Jurkat, Clone E6-1 (cell line): ENCODE measurements at places on chromosomes 12 and 14.

DNA sequence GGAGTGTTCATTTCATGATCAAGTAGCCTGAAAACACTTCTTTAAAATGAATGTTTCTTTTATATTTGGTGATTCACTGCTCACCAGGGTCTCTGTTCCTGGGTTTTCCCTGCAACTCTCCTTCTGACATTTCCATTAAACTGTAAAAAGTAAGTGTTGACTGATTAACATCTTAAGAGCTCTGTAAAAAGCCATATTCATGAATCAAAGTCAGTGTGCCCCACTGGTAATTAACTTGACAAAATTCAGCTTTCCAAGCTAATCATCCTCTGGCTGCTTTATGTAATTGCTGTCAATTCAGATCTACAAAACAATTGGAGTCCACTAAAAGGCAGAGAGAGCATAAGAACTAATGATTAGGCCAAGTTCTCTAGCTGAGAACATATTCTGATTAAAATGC lies 41.6 kb downstream of the CNTN1 start:
- no peak for DNase-seq

- peak; percentile 78 for DNase-seq
Measured at GRCh38 chr12:12736759-12737676, 19.9 kb downstream of the CDKN1B start.

DNA sequence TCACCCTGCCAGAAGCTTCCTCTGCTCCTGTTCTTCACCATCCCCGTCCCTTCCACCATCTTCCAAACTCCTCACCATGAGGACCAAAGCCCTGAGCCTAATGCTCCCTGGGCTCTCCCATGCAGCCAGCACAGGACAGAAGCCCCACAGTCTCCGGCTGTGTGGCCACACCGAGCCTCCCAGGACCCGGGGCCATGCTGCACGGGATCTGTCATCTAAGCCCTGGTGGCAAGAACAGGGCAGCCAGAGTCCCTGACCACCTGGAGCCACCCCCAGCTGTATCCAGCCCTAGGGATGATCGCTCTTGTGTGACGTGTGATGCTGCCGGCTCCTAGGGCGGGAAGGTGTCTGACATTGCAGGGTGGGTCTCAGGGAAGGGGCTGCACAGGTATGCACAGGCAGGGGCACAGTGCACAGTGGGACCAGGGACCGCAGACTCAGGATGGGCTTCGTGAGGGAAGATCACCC lies 8.1 kb downstream of the TMEM179 start:
- DNase-seq, result no peak

DNA sequence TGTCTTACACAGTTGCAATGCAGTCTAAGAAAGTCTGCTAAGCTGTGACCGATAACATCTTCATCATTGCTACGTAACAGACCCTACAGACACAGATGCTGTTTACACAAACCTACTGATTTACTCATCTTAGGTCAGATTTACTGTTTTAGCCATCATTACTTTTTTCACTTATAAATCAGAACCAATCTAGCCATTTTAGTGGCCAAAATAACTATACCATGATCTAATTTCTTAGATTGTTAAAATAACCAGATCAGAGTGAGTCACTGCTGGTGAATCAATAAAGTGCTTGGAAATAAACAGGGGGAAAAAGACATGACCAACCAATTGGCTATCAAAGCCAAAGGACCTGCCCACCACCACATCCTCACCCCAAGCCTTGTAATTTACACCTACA lies 57.0 kb upstream of the FOXN3 start:
- DNase-seq, result no peak

DNA sequence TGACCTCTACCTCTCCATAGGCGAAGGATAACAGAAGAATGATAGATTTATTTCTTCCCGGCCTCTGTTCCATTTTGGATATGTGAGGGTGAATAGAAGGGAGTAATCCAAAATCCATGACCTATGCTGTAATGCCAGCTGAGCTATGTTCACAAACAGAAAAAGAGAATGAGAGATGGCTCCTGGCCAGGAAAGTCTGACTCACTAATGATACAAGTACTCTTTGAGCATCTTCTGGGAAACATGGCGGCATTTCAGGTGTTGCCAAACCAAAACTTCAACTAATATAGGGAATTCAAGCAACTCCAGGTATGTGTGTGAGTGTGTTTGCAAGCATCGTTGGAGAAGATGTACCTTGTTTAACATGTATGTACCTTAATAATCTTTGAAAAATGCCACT lies 55.1 kb downstream of the MED13L start:
- no peak for DNase-seq

GRCh38 chr14:30251017-30251416 lies 307.9 kb upstream of the G2E3 start:
- no peak for DNase-seq

DNA sequence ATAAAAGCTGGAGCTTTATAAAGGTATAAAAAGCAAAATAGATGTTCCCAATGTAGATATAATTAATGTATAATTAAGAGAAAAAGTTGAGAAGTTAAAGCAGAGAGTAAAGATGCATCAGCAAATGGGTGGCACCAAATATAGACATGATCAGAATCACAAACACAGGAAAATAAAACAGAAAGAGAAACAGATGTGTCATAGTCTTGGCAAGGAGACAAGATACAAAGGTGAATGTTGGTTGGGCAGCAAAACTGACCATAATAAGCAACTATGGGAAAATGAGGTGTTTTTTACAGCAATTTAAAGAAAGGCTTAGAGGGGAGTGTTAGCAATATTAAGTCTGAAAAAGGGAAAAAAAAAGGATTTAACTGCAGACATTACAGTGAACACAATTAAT lies 135.4 kb upstream of the CLEC14A start:
- no peak for DNase-seq

DNA sequence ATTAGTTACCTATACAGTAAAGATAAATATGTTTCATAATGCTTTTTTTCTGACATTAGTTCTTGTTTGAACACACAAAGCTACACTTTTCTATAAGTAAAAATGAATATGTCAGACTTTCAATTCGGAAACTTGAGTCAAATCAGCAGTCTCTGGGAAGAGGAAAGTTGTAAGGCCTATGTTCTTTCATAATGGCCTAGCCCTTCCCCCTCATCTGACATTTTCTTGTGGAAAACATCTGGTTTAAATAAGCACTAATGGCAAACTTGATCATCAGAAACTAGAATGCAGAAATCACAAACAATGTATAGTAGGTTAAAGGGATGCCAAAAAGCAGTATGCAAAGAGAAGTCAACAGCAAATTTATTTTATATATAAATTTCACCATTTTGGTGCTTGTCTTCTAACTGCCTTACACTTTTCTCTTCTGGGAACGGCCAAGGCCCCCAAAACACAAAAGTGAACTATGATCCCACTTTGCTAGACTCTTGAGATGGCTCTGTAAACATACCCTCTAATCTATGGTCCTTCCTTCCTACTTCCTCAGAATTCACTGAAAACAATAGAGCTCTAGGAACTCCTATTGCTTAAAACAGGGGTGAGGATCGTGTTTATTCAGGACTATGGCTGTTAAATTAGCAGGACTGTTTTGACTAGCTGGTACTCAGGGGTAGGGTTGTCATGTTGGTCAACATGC lies 444.1 kb downstream of the RAD51B start:
- no peak for DNase-seq

- DNase-seq, result no peak
Measured at GRCh38 chr12:98870504-98870903, 225.4 kb downstream of the APAF1 start.

DNA sequence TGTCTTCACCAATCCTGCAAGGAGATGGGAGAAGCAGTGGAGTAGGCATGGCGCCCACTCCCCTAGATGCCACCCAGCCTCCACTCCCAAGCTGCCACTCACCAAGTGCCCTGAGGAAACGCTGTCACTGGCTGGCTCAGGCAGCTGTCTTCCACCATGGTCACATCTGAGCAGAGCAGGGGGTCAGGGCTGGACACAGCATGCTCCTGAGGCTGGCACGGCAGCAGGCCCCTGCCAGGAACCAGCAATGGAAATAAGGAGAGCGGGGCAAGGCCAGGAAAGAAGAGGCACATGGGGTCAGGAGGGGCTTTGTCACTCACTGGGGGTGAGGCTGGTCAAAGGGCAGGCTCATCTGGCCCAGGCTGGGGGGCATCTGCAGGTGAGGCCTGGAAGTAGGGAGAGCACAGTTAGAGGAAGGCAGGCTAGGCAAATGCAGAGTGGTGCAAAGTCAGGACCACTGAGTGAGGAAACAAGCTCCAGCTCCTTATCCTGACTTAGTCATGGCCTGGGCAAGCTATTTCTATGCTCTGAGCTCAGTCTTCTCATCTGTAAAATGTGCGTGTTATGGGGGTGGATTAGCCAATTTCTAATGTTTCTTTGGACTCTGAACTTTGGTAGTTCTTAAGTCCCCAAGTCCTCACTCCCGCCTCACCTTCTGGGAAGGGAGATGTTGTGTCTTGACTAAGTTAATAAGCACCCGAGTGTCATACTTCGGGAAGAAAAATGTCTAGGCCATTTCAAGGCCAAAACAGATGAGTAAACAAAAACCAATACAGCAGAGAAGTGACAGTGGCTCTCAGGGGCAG lies 8.0 kb downstream of the NAB2 start:
- no peak for DNase-seq

- peak; percentile 68 for DNase-seq
Measured at GRCh38 chr14:97994020-97994531, 1196.9 kb downstream of the VRK1 start.

DNA sequence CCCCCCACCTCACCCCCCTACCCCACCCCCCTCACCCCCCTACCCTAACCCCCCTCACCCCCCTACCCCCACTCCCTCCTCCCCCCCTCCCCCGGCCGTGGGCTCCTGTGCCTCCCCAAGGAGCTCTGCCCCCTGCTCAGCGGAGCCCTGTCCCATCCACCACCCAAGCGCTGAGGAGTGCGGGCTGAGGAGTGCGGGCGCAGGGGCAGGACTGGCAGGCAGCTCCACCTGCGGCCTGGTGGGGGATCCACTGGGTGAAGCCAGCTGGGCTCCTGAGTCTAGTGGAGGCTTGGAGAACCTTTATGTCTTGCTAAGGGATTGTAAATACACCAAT lies 2.3 kb upstream of the JPH4 start:
- no peak for DNase-seq

DNA sequence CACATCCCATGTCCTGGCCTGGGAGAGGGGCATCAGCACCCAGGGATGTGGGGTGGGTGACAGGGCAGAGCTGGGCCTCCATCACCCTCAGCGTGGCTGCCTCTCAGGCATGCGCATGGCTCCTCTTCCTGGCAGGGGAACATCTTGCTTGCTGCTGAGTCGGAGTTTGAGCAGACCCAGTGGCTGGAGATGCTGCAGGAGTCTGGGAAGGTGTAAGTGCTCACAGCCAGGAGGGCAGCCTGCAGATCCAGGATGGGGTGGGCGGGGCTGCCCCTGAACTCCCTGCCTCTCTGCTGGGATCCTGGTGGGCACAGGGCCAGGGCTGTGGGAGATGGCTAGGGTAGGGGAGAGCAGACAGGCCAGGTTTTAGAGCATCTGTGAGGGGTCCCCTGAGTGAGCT lies 16.2 kb downstream of the PLEKHD1 start:
- DNase-seq, result no peak

GRCh38 chr12:110906516-110906915 lies 13.9 kb downstream of the MYL2 start:
- DNase-seq, result no peak

GRCh38 chr14:37558740-37559139 lies 36.3 kb downstream of the FOXA1 start:
- no peak for DNase-seq

- no peak for DNase-seq
Measured at GRCh38 chr14:69034612-69035262, 55.6 kb upstream of the ACTN1 start.

DNA sequence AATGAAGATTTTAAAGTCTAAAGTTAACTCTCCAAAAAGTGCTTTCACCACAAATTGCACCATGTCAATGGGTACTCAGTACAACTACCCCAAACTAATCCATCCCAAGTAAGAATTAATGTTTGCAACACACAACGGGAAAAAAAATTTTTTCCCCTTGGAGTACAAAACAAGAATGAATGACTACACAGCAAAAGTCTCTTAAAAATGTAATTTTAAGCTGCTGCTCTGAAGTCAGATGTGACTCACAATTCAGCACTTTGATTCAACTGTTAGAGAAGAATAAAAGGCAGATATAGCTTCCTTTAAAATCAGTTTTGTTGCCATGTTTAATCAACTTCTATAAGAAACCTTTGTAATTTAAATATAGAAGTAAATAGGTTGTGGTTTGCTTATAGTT lies 42.5 kb upstream of the VPS33A start:
- no peak for DNase-seq

DNA sequence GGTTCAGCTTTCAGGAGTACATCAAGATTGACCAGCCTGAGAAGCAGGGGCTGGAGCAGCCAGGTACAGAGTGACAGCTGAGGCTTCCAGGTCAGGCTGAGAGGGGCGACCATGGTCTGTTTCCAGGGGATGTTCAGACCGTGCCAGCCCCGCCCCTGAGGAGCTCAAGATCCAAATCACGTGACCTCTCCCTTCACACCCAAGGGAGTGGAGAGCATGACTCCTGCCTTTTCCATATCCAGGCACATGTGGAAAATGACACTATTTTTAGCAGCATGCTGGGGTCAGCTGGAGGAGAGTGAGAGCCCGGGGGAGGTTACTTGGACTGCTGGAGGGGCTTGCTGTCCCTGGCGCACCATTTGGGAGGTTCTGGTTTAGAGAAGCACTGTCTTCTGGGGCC lies 92.7 kb downstream of the B4GALNT3 start:
- no peak for DNase-seq

GRCh38 chr14:51525739-51526138 lies 126.0 kb upstream of the FRMD6 start:
- no peak for DNase-seq

DNA sequence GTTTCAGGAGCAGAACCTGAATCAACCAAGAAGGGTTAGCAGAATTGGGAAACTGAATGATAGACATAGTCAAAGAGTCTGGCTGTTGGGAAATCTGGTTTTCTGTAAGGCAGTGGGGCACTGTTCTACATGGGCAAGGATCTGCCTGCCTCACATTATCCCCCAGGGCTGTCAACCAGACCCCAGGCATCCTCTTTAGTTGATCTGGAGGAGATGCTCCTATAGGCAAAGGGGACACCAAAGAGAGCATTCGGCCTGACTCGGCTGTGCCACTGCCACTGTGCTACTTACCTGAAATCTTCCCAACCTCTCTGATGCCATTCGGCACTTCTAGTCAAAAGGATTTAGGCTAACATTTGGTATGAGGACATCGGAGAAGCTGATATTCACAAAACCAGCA lies 4.1 kb downstream of the ISCU start:
- DNase-seq, result no peak

DNA sequence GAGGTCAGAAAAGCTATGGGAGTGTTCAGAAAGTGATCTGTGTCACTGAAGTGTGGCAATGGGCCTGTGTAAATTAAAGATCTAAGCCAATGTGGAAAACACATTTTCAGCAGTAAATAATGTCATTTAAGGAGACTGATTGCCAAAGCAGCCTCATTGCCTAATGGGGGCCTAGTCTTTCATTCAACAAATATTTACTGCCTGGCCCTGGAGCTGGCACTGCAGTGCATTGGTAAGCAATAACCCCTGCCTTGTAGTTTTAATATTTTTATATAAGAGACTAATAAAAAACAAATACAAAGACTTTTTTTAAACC lies 326.6 kb downstream of the BTG1 start:
- no peak for DNase-seq

GRCh38 chr14:61106959-61107641 lies 126.1 kb downstream of the SLC38A6 start:
- DNase-seq, result no peak
